ENCODE measurements at places on chromosomes 5 and 9. TPM values are rescaled to one million over a fixed set of nuclear protein-coding genes. Genes with fewer than 3 reads are reported as not detected.

GRCh38 chr9:128193469-128194096, 2.2 kb upstream of the CIZ1 start:
- DNase-seq, result no peak

DNA sequence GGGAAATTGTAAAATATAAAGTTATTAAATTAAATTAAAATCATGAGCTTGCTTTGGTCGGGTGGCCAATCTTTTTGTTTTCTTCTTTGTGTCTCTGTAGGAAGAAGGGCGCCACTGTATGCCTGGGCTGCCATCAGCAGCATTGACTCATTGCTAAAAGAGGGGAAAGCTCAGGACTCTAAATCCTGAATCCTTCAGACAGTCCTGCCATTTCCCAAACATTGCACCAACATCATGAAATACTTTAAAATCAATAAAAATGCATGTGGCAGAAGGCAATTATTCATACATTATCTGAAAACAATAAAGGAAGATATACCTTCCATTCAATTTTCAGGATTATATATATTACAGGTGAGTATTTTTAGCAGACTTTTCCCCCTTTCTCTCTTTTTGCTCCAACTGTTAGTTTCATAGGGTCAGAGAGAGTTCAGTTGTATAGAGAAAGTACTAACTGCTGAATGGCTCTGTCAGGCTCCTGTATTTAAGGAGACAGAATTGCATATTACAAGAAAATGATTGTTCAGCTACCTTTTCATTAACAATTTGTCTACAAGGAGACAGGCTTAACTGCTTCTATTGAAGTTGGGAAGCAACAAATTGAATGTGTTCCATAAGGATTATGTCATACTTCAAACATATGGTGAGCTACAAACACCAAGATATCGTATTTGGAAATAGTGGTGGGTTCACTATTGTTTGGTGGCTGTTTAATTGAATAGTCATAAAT, 95.7 kb downstream of the ATPSCKMT start:
- no peak for DNase-seq

GRCh38 chr9:131233556-131233955, 42.8 kb downstream of the FAM78A start:
- DNase-seq, result no peak

DNA sequence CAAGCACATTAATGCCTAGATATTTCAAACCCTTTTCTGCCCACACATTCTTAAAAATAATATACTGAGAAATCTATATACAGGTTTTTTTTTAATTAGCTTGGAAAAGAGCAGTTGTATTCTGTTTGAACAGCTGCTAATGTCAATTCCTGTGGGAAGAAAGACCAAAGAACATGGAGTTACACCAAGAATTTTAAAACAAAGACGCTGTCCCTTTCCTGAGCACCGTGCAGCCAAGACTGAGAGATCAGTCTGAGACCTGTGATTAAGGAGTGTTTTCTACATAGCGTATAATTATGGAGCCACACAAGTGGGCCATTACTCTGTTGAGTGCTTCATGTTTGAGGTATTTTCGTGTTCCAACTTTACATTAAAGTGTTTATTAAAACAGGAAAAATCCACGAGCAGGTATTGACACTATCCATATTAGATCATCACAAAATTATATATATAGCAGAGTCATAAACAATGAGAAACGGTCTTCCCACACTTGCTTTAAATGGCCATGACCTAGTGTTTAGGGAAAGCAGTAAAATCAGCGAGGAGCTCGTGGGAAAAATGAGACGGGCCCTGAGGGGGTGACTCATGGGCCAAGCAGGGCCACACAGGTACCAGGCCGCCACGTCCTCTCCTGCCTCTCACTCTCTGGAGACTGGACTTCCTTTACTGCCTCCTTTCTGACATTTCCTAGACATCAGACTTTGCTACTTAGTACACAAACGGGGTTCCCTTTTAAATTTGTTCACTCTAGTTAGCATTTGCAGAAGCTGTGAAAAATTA, 153.1 kb upstream of the OTULINL start:
- DNase-seq, result no peak

GRCh38 chr5:178423431-178423830, 166.8 kb downstream of the COL23A1 start:
- DNase-seq, result no peak

GRCh38 chr5:124654418-124654817, 92.0 kb downstream of the ZNF608 start:
- DNase-seq, result no peak

DNA sequence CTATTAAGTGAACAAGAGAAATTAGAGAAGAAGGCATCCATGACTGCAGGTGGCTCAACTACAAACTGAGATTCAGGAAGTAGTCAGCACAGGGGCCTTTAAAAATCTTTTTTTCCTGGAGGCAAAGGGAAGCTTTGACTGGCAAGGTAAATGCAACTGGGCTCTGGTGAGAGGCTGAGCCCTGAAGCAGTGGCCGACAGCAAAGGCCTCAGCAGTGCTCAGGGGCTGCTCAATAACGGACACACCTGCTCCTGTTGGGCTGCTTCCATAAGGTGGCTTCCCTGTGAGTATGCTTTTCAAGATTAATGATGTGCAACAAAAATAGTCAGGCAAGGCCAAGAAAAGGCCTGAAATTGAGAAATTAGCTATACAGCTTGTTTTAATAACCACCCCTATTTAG, 134.2 kb upstream of the RGMB start:
- DNase-seq, result no peak

- DNase-seq, result no peak
These were observed 289.2 kb upstream of the PTGER4 start for GRCh38 chr5:40390281-40391149.

DNA sequence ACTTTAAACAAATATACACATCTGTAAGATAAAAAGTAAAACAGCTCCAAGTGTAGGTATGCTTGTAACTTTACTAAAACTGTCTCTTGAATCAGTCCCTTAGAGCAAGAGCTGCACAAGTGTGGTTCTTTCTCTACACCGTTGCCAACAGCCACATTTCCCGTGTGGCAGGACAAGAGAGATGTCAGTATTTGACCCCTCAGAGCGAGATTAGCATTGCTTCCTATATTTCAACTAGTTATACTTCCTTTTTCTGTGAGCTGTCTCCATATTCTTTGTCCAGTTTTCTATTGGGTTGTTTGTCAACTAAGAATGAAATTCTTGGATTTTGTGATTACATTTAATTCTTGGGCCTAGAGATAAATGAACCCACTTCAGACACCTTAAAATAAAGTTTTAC, 8.0 kb downstream of the PLIN2 start:
- DNase-seq, result no peak

GRCh38 chr9:97528529-97529230, 27.2 kb downstream of the TMOD1 start:
- no peak for DNase-seq

DNA sequence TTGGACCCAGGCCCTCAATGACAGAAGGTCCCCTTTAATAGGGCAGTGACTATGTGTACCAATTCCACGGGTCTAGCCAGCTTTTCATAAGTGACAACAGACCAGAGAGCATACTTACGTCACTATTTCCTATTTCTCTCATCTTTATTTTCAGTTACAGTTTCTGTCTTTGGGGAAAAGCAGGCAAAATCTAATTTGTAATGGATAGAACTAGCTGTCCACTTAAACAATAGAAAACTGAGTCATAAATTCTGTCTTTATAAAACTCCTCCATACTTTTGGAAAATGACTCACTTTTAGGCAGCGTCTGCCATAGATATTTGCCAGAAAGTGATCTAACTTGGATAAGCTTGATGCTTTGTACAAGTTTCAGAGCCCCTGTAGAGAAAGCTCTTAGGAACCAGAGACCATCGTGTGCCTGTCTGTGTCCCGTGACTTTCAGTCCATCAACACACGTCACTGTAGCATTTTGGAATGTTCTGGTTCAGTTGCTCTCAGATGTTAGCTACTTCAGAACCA, 101.9 kb downstream of the F2RL2 start:
- no peak for DNase-seq

DNA sequence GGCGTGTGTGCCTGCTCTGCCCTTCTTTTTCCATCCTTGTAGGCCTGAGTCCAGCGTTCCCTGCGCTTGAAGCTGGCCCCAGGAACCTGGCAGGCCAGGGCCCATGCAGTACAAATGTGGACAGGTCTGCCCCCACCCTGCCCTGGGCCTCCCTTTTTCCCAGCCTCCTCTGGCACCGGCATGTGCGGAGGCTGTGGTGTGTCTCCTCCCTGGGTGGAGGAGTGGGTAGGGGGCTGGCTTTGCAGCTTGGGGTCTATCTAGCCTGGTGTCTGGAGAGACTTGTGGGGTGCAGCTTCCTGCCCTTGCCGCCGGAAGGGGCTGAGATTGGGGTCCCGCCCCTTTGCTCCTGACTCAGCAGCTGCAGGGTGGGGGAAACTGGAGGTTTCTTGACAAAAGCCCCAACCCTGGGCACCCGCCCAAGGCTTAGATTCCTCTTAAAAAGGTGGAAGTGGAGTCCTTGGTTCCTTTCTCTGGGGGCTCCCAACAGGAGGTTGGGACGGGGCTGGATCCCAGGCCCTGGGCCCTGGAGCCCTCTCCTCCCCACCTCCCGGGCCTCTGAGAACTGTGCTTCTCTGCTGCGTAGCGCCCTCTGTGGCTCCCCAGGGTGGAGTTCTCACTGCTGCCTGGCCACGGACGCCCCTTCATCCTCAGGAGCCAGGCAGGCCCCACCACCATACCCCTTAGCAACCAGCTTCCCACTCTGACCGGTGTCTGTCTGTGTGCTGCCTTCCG, 18.0 kb downstream of the RXRA start:
- DNase-seq, result no peak

GRCh38 chr9:38274800-38275199, 117.7 kb upstream of the ALDH1B1 start:
- DNase-seq, result no peak

- peak; percentile 16 for DNase-seq
These were observed 307.3 kb upstream of the MPDZ start for GRCh38 chr9:13586587-13587374.

DNA sequence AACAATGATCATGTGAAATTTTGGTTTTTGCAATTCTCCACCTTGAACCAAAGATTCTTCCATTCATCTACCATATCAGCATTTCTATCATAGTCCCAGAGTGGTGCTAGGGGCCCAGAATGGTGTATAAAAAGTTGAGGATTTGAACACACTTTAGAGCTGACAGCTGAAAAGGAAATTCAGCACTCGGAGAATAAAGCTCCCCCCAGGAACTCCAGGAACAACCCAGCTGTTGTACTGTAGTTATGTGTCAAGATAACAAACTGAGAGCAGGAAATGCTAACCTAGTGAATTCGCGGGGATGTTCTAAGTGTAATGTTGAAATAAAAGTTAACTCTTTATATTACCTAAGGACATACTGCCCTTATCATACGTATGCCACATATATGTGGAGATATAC, 216.7 kb downstream of the NFIB start:
- peak; percentile 24 for DNase-seq

- DNase-seq, result no peak
These were observed 716.0 kb upstream of the CHD1 start for GRCh38 chr5:99644822-99645221.

GRCh38 chr5:135566422-135567400, 12.1 kb downstream of the CXCL14 start:
- DNase-seq, result no peak

DNA sequence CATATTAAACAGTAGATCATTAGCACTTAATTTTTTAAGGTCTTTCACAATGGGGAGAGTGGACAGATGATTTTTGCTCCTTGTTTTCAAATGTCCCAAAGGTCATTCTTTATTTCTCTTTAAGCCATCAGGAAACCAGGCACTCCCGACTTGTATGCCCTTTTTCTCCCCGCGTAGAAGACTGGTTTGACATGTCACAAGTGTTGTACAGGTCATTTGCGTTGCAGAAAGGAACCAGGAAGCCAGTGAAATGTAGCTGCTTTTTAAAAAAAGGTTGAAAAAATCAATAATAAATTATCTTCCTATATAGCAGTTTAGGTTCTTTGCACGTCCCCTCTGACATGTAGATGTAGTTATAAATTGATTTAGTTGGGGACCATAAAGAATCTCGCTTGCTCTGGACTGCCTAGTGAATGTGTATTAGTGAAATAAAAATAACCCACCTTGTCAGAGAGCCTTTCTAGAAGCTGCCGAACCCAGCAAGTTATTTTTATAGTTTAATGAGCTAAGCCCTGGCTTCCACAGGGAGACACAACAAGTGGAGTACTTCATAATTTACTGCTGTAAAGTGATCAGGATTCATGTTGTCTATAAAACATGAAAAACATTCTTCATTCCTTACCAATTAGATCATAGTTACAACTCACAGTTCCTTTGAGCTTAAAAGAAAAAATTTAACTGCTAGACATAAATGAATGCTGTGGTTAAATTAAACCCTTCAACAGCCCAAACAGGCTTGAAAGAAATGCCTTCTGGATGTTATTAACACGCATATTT, 404.6 kb downstream of the CSNK1G3 start:
- peak; percentile 13 for DNase-seq

GRCh38 chr5:33277061-33277650, 163.6 kb upstream of the TARS1 start:
- DNase-seq, result no peak

DNA sequence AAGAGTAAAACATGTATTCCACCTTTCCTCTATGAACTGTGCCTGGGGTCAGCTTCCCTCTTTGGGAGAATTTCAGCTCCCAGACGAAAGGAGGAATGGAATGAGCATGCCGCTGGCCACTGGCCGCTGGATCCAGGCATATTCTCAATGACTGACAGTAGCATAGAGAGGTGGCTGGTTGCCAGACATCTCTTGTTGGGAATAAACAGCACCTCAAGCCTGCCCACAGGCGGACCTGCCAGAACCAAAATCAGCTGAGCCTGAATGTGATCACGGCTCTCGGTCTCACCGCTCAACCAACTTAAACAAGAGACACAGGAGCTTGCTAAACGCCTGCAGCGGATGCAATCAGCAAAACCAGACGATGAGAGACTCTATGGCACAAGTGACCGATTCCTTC, 20.6 kb downstream of the TBC1D9B start:
- no peak for DNase-seq

DNA sequence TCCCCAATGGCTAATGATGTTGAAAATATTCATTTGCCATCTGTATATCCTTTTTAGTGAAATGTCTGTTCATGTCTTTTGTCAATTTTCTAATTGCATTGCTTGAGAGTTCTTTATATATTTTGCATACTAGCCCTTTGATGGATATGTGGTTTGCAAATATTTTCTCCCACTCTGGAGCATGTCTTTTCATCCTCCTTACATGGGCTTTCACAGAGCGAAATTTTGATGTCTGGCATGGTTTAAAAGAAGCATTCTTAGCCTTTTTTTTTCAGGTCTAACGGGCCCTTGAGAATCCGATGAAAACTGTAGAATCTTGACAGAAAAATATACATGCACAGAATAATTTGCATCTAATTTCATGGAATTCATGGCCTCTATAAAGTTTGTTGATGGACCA, 44.7 kb downstream of the ARHGEF28 start:
- DNase-seq, result no peak

PCDHGB6 gene
- total RNA-seq, result 11.6 TPM

FSD1L gene
- 9.3 TPM for total RNA-seq

TMEM8B gene
- total RNA-seq, result 12.3 TPM

CD274 gene
- total RNA-seq, result not detected

TMC1 gene
- not detected for total RNA-seq

ASTN2 gene
- total RNA-seq, result 8.4 TPM

CDKN2B gene
- total RNA-seq, result 8.5 TPM

PCDHGA3 gene
- not detected for total RNA-seq

BNC2 gene
- total RNA-seq, result 20.7 TPM

PCA3 gene
- total RNA-seq, result not detected

ADAMTSL1 gene
- 18.2 TPM for total RNA-seq

SYK gene
- 4.9 TPM for total RNA-seq

Measured in hepatocyte (in vitro differentiated cells).